Fibroblast of skin of abdomen (primary cell): ENCODE measurements at places on chromosomes 2 and 18.

DNA sequence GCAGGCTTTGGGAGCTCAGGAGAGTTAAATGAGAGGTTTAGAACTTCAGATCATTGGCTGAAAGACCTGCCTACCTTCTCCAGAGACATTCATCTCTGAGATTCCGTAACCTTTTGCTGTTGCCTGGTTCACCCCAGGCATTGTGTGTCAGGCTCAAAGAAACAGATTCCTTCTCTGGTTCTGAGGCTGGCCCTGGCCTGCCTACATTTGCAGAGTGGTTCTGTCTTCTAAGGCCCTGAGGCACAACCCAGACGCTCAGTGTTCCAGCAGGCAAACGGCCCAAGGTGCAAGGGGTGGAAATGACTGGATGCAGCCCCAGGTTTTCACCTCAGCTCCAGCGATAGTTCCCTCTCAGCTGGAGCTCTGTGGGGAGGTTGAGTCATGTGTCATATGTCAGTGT, 48.3 kb downstream of the MYO3B start:
- DNase-seq, result no peak

GRCh38 chr2:185137700-185138099, 539.4 kb downstream of the ZNF804A start:
- no peak for DNase-seq

- DNase-seq, result peak; percentile 67
Observed at GRCh38 chr2:150485114-150485870, 2.2 kb downstream of the RND3 start.

DNA sequence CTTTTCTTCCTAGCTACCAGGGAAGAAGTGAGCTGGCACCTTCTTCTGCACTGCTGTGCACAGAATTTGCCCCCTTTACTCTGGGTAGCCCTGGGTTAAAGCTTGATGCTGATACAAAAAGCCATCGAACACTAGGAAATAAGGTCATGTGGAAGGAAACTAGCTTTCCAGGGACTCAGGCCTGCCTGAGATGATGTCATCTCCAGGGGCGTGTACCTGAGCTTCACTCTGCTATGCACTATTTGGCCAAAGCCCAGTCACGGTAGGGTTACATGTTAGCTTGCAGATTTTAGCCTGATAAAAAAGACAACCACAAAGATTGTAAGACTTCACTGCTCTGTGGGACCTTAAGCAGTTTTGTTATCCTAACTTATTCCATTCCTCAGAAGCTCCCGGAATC, 20.4 kb downstream of the EDAR start:
- no peak for DNase-seq

GRCh38 chr2:118865106-118865505, 17.7 kb upstream of the EN1 start:
- DNase-seq, result peak; percentile 70

DNA sequence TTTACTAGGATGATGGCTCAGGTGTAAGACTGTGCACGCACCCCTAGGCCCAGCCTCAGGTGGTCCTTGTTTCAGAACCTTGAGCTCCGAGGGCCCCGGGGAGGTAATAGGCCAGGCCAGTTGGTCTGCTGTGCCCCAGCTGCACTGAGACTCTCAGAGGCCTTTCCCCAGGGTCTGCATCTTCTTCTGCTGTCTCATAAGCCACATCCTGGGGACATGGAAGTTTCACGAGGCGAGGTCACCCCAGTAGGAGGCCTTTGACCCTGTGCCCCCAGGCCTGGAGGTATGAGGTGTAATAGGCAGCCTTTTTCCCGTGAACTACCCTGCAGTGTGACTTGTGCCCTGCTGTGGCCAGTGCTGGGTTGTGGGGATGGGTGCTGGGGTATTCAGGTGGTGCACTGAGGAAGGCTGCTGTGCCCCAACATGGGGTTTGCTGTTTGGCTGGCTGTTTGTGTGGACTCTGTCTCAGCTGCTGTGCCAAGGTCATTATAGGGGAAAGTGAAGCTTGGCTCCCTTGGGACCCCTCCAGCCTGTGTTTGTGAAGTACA, 6.9 kb downstream of the OXER1 start:
- no peak for DNase-seq

DNA sequence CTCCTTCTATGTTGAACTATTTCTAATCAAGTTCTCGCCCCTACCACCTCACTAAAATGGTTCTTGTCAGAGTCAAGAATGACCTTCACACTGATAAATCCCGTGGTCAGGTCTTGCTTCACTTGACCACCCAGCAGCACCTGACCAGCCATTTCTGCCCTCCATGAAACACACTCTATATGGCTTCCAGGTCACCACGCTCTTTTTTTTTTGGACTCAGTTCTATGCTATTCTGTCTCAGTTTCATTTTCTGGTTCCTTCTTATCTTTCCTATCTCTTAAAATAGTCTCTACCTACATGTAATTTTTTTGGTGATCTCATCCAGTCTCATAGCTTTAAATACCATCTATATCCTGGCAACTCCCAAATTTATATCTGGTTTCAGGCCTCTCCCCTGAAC, 11.4 kb downstream of the EIF2AK3 start:
- DNase-seq, result no peak

GRCh38 chr2:136067459-136067858, 50.5 kb downstream of the CXCR4 start:
- no peak for DNase-seq

GRCh38 chr2:20677301-20678085, 10.5 kb downstream of the GDF7 start:
- DNase-seq, result no peak

DNA sequence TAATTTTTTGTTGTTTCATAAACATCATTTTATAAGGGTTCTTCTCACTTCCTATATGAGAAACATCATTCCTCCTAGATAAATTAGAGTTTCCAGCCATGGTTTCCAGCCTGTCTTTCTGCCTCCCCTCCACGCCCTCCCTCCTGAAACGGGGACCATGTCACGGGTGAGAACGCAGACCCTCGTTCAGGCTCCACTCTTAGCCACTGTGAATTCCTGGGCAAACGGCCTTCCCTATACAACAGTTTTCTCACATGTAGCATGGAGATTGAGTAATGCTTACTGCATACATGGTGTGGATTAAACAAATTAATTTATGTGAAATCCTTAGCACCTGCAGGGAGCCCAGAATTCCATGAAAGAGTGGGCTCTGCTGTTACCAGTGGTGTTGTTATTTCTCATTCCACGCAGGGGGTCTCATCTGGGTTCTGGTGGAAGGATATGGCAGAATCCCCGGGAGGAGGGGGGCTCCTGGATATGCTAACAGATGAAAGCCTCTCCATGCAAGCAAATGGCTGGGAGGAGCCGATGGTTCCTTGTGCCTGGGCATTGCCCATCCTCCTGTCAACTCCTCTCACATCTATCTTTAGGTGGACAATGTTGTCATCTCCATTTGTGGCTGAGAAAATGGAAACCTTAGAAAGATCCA, 54.0 kb upstream of the TWIST2 start:
- DNase-seq, result peak; percentile 55

- DNase-seq, result no peak
Observed at GRCh38 chr2:176817061-176817565, 395.5 kb upstream of the HNRNPA3 start.

GRCh38 chr18:74544898-74545297, 10.6 kb downstream of the CNDP1 start:
- DNase-seq, result no peak

DNA sequence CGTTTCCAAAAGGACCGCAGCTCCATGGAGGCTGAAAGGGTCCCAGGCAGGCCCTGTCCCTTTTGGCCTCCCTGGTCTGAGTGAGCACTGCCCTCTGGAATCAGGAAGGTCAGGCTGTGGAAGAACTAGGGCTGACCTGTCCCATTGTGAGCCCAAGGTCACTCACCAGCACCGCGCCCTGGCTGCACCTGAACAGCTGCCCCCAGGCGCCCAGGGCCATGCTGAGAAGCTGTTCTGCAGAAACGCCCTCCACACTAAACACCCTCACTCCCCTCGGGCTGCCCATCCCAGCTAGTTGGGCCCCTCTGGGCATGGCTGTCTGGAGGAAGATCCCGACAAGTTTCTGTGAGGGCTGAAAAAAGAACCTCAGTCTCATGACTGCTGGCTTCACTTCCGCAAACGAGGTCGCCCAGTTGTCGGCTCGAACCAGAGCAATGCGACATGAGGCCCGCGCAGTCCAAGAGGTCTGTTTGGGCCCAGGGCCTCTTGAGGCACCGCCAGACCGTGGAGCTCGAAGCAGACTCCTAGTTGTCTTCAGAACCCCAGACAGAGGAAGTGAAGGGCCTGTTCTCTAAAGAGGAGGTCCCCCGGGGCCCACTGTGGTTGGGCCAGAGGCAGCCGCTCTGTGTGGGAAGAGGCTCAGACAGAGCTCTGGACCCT, 64.4 kb downstream of the INPP5D start:
- no peak for DNase-seq

- no peak for DNase-seq
Observed at GRCh38 chr2:150895968-150896367, 365.7 kb downstream of the RBM43 start.

- DNase-seq, result no peak
Observed at GRCh38 chr2:33216508-33217182, 259.8 kb upstream of the RASGRP3 start.

DNA sequence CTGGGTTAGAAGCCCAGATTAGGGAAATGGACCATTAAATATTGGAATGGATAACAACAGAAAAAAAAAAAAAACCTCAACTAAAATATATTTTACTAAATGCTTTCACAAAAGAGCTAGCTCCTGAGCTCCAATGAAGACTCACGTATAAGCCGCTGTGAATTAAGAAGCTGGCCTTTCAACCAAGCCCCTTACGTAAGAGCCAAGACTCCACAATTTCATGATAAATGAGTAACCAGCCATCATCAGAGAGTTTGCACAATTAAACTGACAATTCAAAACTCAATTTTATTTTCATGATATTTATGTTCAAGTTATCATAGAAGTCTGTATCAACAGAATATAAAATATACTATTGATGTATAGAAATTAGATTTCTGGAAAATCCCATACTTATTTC, 70.7 kb upstream of the HNRNPA3 start:
- DNase-seq, result no peak

- no peak for DNase-seq
Observed at GRCh38 chr2:83970217-83970929, 488.7 kb downstream of the SUCLG1 start.

- DNase-seq, result no peak
Observed at GRCh38 chr18:43601432-43601831, 324.1 kb upstream of the SYT4 start.

GRCh38 chr2:197950724-197951123, 146.3 kb downstream of the PLCL1 start:
- DNase-seq, result no peak

- DNase-seq, result peak; percentile 27
Observed at GRCh38 chr2:1162768-1163584, 212.3 kb downstream of the SNTG2 start.

DNA sequence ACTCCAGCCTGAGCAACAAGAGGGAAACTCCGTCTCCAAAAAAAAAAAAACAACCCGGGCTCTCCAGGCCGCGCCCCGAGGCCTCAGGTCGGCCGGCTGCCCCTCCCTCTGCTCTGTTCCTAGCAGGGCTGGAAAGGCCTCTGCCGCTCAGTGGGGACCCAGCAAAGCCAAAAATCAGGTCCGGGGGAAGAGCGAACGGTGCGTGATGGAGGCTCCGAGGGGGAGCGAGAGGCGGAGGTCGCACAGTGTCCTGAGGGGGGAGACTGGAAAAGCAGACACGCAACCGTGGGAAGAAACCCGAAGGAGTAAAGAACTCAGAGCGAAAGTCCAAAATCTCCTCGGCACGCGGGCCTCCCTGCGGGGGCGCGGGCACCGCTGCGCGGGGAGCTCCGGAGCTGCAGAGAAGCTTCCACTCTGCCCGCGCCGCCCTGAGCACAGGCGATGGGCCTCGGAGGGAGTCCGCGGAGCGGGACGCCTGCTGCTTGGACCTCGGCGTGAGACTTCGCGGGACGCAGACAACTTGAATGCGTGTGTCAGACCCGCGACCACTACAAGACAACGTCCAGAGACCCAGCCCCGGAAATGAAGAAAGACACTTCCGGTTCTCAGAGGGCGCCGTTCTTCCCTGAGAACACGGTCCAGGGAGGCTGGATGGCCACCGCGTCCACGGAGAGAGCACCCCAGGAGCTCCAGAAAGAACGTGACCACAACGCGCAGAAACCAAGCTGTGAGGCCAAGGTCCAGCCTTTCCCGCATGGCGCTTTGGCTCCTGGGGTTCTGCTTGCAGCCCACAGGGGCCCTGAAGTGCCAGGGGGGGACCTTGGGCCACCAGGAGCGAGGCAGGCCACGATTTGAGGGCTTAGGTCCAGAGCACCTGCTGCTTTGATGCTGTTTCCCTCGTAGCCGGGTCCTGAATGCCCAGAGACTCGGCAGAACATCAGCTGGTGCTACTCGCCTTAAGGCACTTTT, 219.8 kb downstream of the DPP10 start:
- DNase-seq, result peak; percentile 2

DNA sequence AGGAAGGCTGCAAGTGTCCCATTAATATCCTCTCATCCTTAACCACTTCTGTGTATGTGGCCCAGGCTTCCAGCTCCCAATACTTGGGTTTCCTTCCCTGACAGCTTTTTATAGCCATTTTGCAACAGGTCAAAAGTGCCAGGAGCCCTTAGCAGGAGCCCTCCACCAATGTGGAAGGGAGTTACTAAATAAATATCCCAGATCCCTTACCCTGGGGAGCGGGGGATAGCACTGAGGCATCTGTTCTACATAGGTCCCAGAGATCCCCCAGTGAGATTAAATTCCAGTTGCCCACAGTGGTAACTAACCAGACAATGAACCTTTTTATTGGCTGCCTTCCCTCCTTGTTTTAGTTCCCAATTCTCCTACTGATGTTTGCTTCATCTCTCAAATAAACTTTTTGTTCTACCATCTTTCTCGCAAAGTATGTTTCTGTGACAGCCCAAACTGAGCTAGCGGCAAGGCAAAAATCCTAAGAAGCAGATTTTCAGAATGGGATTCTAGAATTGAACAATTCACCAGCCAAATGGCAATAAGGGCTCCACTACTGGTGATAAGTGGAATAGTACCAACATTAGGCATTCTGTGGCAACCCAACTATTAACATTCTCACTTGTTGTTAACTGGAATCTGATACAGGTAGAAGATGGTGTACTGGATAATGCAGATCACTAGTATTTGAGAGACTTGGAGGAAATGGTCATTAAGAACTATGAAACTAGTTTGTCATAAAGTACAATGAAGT, 83.9 kb upstream of the MAPRE2 start:
- DNase-seq, result peak; percentile 19

- no peak for DNase-seq
Observed at GRCh38 chr2:177147834-177148445, 64.7 kb upstream of the HNRNPA3 start.

DNA sequence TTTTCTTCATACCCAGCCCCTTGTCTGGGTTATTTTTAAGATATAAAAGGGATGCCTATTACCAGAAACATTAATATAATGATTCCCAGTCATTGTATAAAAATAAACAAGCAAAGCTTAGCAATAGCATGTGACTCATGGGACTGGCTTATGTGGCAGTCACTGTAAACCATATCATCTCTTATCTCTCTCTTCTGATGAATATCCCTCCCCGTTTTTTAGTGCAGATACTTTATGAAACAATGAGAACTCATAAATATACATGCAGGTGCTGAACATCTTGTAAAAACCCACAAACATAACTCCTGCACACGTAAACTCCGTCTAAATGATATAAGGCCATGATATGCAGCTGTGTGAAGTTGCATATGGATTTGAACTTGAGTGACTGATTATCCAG, 154.9 kb downstream of the MGAT5 start:
- DNase-seq, result peak; percentile 17
